ENCODE measurements at places on chromosomes 1 and 21. TPM values are rescaled to one million over a fixed set of nuclear protein-coding genes. Genes with fewer than 3 reads are reported as not detected.

The NKAIN1 gene
- 4.6 TPM for total RNA-seq

DNA sequence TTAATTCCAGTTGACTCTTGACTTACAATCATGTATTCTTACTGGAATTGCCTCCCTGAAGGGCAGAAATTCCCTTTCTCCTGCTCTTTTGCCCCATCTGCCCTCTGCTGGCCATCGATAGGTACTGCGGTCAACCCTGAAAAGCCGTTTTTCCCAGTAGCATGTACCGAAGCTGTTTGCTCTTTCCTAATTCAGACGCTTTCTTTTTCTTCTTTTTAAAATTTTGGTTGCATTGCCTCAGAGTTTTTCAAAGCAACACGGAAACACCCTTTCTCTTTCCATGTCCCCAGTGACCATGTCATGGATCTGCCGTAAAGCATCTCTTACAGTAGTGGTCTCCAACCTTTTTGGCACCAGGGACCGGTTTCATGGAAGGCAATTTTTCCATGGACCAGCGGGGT, 164.2 kb upstream of the C1orf21 start:
- H3K4me3 ChIP-seq: peak overlapping the region; percentile 29
- no peak overlapping the region for H3K27ac ChIP-seq
- no peaks in the 10 kb centered on the region for H3K36me3 ChIP-seq
- DNase-seq: peak; percentile 34

DNA sequence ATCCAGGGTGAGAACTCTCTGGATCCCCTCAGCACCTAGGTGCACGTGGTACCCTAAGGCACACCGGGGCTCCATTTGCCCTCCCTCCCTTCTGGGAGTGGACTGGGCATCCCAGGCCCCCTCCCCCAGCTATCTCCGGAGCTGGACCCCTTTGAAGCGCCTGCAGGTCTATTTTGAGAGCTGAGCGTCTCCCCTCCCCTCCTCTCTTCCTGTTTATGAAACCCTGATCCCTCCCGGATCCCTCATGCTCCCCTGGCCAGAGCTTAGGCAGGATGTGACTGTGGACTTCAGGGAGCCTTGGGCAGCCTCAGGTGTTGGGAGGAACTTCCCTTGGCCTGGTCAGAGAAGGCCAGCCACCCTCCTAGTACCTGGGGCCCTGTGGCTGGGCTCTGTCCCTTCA, 10.2 kb downstream of the RPS6KA1 start:
- DNase-seq: no peak
- no peaks in the 10 kb centered on the region for H3K36me3 ChIP-seq
- H3K27me3 ChIP-seq: no peaks in the 10 kb centered on the region
- no peak overlapping the region for H3K4me3 ChIP-seq
- no peak overlapping the region for H3K27ac ChIP-seq
- peaks cover 5% of the 10 kb centered on the region for H3K4me1 ChIP-seq

- no peaks in the 10 kb centered on the region for H3K36me3 ChIP-seq
- no peaks in the 10 kb centered on the region for H3K27me3 ChIP-seq
- peaks cover 11% of the 10 kb centered on the region for H3K4me1 ChIP-seq
- peak overlapping the region; percentile 78 for H3K27ac ChIP-seq
- DNase-seq: peak; percentile 34
- peak overlapping the region; percentile 32 for H3K4me3 ChIP-seq
These were observed 43.0 kb upstream of the PSEN2 start for GRCh38 chr1:226827458-226827857.

The FALEC gene
- total RNA-seq: not detected

Measured in gastrocnemius medialis (tissue), 4 donors.